ENCODE measurements at places on chromosomes 2 and 18. TPM values are rescaled to one million over a fixed set of nuclear protein-coding genes. Genes with fewer than 3 reads are reported as not detected.

DNA sequence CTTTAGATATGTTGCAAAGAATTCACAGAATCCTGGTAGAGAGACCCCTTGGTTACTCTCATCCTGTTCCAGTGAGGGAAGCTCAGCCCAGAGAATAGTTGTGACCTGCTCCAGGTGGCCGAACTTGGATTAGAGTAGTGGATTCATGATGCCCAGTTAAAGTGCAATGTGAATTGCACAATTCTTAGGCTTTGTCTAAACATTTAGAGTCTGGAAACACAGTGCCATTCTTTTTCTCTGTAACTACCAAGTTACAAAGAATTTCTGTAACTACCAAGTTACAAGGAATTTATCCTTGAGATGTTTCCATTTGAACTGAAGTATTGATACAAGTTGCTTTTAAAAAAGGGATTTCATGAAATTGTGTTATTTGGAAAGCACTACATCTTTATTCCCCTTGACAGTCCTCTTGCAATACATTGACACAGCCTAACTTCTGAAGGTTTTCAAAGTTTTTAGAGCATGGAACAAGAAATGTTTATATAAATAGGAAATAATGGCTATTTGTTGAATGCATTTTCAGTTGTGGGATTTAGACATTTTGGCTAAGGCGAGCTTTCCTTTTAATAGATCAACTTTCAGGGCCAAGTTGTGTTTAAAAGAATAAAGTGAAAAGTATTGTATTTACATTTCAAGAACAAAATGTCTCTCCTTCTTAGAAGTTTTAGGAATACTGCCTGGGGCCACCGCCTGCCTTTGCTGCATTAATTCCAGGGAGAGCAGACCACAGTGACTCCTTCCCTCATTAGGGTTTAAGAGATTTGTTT lies 315.0 kb downstream of the LPIN1 start:
- no peak for DNase-seq

DNA sequence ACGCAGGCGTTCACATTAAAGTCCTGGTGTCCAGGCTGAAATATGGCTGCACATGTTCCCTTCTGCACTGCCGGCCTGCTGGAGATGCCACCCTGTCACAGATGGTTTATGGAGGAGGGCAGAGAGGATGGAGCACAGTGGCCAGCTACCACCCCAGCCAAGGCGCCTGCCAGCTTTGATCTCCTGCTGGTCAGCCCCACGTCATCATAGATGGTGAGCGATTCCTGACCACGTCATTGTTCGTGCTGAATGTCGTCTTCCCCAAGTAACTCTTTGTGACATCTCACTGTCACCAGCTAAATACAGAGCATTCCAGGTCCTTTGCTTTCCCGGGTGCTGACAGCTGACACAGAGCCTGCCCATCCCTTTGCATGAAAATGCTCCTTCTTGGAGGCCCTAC lies 248.3 kb downstream of the TTC32 start:
- DNase-seq = no peak

PLEK gene
- 9.4 TPM for total RNA-seq

DNA sequence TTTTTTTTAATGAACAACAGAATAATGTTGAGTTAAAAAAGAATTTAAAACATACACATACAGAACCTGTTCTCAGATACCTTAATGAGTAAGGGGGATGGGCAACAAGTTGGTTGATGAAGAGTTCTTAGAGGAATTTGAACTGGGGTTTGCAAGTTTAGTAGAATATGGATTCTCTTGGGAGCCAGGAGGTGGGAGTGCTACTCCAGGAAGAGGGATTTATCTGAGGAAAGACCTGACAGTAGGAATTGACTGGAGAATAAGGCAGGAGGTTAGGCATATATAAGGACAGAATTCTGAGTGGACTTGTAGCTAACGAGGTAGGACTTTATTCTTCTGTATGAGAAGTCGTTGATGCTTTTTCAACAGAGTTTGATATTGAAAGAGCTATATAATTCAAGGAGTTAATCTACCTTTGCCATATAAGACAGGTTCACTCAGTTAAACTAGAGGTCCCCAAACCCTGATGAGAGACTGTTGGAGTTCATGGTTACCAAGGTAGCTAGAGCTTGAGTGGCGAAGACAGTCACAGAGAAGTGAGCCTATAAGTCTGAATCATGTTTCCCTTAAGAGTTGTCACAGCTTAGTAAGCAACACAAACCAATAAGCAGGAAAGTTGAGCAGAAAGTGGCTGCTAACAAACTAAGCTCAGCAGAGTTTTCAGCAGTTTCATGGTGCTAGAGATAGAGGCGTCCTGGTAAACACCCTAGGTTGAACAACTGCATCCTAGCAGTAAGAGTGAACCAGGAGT lies 88.2 kb downstream of the NCOA1 start:
- DNase-seq = no peak

- DNase-seq = no peak
Measured at GRCh38 chr2:237327175-237327950, 86.6 kb downstream of the COL6A3 start.
